ENCODE measurements at places on chromosomes 2 and 18. TPM values are rescaled to one million over a fixed set of nuclear protein-coding genes. Genes with fewer than 3 reads are reported as not detected.

The SKOR2 gene
- not detected for total RNA-seq

The IL18RAP gene
- total RNA-seq = 4.7 TPM

The KLHL29 gene
- 4.4 TPM for total RNA-seq

The TUBA3E gene
- not detected for total RNA-seq

The AQP12A gene
- not detected for total RNA-seq

The C2orf78 gene
- total RNA-seq = not detected

The PDE1A gene
- total RNA-seq = not detected

The PAIP2B gene
- total RNA-seq = 2.6 TPM

The VAMP8 gene
- total RNA-seq = 123 TPM

The SCLY gene
- total RNA-seq = 23.4 TPM

The CTLA4 gene
- 19.1 TPM for total RNA-seq

The IL1B gene
- total RNA-seq = not detected

The CHRNG gene
- total RNA-seq = not detected

The MOGAT1 gene
- total RNA-seq = not detected

The UGT1A4 gene
- total RNA-seq = not detected

The RGPD4 gene
- not detected for total RNA-seq

The CTDSP1 gene
- 223 TPM for total RNA-seq

The HOXD8 gene
- not detected for total RNA-seq

The IL1RN gene
- total RNA-seq = 0.25 TPM

The ATAD2B gene
- total RNA-seq = 26.0 TPM

The GCKR gene
- total RNA-seq = not detected

The GYPC gene
- total RNA-seq = 204 TPM

The SMARCAL1 gene
- total RNA-seq = 20.7 TPM

All from activated naive CD4-positive, alpha-beta T cell treated with anti-CD3 and anti-CD28 coated beads, Interleukin-2, amount 10 ng/mL, durations not matched to agents 5 hours and 36 hours (primary cell).